ENCODE measurements at places on chromosomes 1 and 21. TPM values are rescaled to one million over a fixed set of nuclear protein-coding genes. Genes with fewer than 3 reads are reported as not detected.

APCS gene
- total RNA-seq, result not detected

RBP7 gene
- total RNA-seq, result not detected

EDEM3 gene
- 20.0 TPM for total RNA-seq

CLCA2 gene
- total RNA-seq, result 0.05 TPM

BCAR3 gene
- 21.2 TPM for total RNA-seq

SAMSN1 gene
- total RNA-seq, result not detected

NTNG1 gene
- not detected for total RNA-seq

IL20 gene
- not detected for total RNA-seq

PODN gene
- not detected for total RNA-seq

KCNQ4 gene
- total RNA-seq, result not detected

PBX1 gene
- total RNA-seq, result 0.36 TPM

MX2 gene
- 2.8 TPM for total RNA-seq

FCRL4 gene
- total RNA-seq, result not detected

TCEANC2 gene
- 3.0 TPM for total RNA-seq

LORICRIN gene
- not detected for total RNA-seq

SPRR2A gene
- not detected for total RNA-seq

MPZ gene
- total RNA-seq, result 0.07 TPM

PLEKHA6 gene
- total RNA-seq, result not detected

HFM1 gene
- total RNA-seq, result not detected

ZNF593OS gene
- not detected for total RNA-seq

NSL1 gene
- total RNA-seq, result 69.0 TPM

CYYR1 gene
- not detected for total RNA-seq

RIIAD1 gene
- not detected for total RNA-seq

AIRE gene
- total RNA-seq, result not detected

NTMT2 gene
- total RNA-seq, result not detected

All from MG63 (cell line).